Mesothelial cell of epicardium (in vitro differentiated cells): ENCODE measurements at places on chromosomes 12 and 14.
A peak's percentile ranks its signal among the peaks of the same experiment; 100 is the strongest.

GRCh38 chr14:58828298-58828697 lies 190.5 kb downstream of the DACT1 start:
- H3K4me3 ChIP-seq = no peak overlapping the region
- no peak overlapping the region for H3K27ac ChIP-seq
- no peaks in the 10 kb centered on the region for H3K27me3 ChIP-seq
- DNase-seq = no peak
- H3K4me1 ChIP-seq = peaks cover 42% of the 10 kb centered on the region
- H3K36me3 ChIP-seq = no peaks in the 10 kb centered on the region

DNA sequence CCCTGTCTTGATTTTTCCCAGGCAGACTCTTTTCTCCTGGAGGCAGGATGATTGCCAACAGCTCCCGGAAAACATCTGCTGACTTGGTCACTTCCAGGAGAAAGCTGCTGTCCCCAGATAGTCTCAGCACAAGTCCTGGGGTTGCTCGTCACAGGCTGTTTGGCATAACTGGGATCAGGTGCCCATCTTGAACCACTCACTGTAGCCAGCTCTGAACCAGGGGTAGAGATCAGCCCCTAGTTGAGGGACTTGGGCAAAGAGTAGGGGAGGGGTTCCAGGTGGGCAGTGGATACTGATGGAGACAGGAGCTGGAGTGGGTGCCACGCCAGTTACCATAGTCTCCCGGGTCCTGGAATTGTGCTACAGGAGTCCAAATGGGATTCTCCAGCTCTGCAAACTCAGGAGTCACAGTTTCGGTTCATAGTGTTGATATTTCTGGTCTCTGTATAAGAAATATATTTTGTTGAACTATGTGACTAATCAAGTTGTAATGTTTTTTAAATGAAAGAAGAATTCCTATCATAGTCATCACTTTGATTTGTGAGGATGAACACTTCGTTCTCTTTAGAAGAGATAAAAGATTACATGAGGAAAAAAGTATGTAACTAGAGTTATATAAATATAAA lies 1154.5 kb downstream of the AACS start:
- no peak for DNase-seq
- peaks cover 4% of the 10 kb centered on the region for H3K27me3 ChIP-seq
- no peak overlapping the region for H3K27ac ChIP-seq
- no peaks in the 10 kb centered on the region for H3K4me1 ChIP-seq
- no peak overlapping the region for H3K4me3 ChIP-seq
- no peaks in the 10 kb centered on the region for H3K36me3 ChIP-seq

DNA sequence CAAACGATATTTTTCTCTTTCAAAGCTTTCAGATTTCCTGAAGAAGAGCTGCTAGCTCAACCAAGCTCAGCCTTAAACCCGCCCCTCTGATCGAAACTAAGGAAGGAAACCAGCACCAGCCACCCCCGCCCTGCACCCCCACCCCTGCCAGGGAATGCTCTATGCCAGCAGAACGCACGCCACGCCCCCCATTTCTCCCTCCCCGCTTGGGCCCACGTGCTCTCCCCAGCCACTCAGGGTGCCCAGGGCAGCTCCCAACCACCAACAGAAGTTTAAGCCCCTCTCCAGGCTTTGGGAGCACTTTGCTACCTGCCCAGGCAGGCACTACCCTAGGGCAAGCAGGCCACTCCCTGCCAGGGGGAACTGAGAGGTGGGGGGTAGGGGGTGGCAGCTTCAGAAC lies 18.8 kb upstream of the KRT78 start:
- DNase-seq = no peak
- no peak overlapping the region for H3K4me3 ChIP-seq
- H3K27ac ChIP-seq = peak overlapping the region; percentile 33
- no peaks in the 10 kb centered on the region for H3K36me3 ChIP-seq
- H3K4me1 ChIP-seq = peaks cover 30% of the 10 kb centered on the region
- H3K27me3 ChIP-seq = no peaks in the 10 kb centered on the region

DNA sequence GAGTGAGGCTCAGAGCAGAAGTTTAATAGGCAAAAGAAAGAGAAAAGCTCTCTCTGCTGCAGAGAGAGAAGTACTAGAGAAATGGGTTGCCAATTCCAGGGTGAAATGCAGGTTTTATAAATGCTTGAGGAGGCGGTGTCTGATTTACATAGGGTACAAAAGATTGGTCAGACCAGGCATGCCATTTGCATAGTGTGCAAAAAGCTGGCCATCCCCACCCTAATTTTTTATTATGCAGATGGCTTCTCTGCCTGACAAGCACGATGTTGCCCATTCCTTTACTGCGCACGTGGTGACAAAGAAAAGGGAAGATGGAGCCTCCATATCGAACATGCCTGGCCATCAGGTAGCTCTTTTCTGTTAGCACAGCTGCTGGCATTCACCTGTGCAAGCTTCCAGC lies 209.3 kb upstream of the PPFIA2 start:
- H3K27me3 ChIP-seq = no peaks in the 10 kb centered on the region
- DNase-seq = no peak
- H3K27ac ChIP-seq = no peak overlapping the region

DNA sequence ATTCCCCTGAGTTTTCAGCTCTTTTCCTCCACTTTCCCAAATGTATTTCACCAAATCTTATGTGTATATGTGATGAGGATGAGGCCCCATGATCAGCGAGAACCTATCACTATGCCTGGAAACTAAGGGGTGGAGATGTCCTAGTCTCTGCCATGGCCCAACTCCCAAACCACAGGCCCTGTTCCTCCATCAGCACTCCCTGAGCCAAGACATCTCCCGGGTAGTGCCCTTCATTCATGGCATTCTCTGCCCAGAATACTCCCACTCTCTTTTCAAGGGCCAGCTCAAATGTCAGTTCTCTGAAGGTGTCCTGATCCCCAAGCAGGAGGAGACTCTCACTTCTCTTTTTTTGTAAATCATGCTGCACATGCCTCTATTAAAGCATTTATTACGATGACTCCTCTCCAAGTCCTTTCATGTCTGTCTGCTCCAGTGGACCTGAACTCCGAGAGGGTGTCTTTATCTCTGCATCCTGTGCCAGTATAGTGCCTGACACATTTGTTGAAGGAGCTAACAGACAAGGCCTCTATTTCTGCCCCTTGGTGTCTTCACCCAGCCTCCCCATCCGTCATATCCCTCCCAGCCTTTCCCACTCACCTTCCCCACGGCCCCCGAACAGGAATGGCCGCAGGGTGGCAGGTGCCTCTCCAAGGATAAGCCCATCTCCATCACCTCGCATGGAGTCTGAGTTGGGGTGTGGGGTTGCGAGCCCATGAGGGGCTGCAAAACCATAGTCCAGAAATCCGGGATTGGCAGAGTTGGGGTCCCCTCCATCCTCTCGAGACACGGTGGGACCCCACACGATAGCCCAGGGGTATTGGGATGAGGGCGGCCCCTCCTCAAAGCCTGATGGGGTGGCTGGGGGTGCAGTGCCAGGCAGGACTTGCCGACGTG lies 3.7 kb downstream of the PIANP start:
- no peak for DNase-seq
- H3K36me3 ChIP-seq = no peaks in the 10 kb centered on the region
- peaks cover 17% of the 10 kb centered on the region for H3K4me1 ChIP-seq
